ENCODE measurements at places on chromosomes 2 and 18.
A peak's percentile ranks its signal among the peaks of the same experiment; 100 is the strongest.

GRCh38 chr2:16386431-16386830 is 279.2 kb downstream of the CYRIA start:
- no peak for DNase-seq

GRCh38 chr2:111900859-111901258 is 2.5 kb downstream of the MERTK start:
- no peak for DNase-seq

GRCh38 chr18:74946646-74947375 is 262.1 kb downstream of the PTGR3 start:
- peak; percentile 13 for DNase-seq

- DNase-seq: no peak
Observed at GRCh38 chr2:137872577-137872976, 91.7 kb upstream of the HNMT start.

GRCh38 chr2:33777786-33778185 is 178.7 kb upstream of the FAM98A start:
- DNase-seq: no peak

GRCh38 chr18:11162889-11163288 is 13.5 kb upstream of the PIEZO2 start:
- DNase-seq: no peak

- DNase-seq: peak; percentile 31
Observed at GRCh38 chr2:74261204-74261864, 62.9 kb downstream of the MTHFD2 start.

GRCh38 chr2:55106148-55106547 is 55.9 kb upstream of the RTN4 start:
- DNase-seq: no peak

DNA sequence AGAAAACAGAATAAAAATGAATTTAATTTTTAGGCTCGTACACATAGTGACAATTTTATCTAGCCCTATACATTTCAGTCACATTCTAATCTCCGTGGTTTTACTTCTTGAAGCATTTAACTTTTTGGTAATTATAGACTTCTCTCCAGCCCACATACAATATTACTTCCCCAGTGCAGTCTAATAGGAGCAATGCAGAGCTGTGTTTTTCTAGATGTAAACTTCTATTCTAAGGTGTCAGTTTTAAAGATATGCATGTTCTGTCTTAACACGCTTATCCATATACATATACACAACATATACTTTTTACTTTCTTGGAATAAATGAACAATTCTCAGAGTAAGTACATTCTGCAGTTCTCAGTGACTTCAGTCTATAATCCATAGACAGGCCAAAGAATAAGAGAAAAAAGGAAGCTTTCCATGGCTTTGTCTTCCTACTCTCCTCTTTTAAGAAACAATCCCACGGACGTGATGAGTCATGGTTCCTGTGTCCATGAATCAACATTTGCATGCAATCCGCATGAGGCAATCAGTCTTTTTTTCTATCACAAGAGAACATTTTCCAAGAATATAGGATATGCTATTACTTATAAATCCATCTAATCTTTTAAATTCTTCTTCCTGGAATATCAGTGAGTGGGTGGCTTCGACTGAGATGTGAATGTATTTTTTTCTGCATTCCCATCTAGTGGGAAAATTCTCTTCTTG is 42.8 kb downstream of the CCDC102B start:
- DNase-seq: peak; percentile 35

DNA sequence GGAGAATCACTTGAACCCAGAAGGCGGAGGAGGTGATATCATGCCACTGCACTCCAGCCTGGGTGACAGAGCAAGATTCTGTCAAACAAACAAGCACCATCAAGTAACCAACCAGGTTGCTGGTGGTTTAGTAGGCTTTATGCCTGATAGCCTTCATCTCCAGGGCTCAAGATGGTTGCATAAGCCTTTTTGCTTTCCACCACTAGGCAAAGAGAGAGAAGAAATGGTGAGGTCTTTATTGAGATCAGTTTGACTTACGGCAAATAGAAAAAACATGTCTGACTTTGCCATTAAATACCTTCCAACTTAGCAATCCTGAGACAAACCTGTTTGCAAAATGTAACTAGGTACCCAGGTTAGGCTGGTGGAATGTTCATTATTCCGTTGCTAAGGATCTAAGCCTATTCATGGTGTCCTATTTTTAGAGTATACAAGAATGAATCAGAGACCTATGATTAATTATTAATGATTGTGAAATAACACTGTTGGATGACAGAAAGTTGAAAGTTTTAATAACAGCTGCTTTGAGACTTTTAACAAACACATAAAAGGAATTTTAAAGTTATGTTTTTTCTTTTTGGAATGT is 53.5 kb upstream of the SLC38A11 start:
- no peak for DNase-seq

- DNase-seq: no peak
Observed at GRCh38 chr2:223786943-223787342, 50.4 kb downstream of the AP1S3 start.

DNA sequence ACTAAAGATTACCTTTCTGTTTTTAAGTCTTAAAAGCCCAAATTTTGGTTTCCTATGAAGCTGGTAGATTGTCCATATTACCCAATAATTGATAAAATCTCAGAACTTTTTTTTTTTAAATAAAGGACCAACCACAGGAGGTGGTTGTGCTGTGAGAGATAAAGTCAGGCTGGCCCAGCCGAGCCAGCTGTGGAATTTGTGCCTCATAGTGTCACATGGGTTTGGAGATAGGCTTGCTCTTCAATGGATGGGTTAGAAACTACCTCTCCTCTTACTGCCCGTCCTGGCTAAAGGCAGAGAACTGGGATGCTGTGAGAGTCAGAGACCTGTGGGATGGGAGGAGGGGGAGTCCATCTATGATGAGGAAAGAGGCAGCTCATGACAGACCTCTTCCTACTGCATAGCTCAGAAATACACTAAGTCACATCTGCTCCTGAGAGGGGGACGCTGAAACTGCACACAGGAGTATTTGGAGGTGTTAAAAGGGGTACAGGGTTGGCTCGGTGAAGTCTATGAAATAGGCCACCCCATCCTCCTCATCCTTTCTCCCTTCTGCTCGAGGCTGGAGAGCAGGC is 99.7 kb upstream of the MGAT4A start:
- no peak for DNase-seq

DNA sequence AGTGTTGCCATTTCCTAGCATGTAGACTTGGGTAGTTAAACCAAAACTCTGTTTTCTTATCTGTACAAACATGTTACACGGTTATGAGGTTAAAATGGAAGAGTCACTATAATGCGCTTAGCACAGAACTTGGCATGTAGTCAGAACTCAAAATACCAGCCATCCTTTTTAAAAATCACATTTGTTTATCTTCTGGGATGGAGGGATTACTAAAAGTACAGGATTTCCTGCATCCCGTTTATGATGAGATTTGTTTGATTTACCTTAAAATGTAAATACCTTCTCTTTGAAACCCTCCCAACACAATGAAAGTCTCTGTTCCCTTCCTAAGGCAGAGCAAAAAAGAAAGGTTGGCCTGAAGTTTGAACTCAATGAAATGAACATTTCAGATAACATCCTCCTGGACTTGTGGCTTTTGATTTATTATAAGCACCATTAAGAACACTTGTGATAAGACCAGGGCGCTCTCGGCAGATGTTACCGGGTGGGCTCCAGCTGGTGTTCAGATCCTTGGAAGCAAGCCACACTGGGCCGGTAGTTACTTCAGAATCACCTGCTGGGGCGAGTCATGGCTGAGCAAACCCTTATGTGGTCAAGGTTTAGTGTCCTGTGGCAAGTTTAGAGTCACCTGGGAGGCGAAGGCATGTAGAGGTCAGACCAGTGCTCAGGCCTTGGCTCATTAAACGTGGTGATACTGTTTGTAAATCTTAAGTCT is 105.7 kb downstream of the MGAT5 start:
- no peak for DNase-seq

- DNase-seq: no peak
Observed at GRCh38 chr18:10387399-10387798, 67.0 kb upstream of the APCDD1 start.

DNA sequence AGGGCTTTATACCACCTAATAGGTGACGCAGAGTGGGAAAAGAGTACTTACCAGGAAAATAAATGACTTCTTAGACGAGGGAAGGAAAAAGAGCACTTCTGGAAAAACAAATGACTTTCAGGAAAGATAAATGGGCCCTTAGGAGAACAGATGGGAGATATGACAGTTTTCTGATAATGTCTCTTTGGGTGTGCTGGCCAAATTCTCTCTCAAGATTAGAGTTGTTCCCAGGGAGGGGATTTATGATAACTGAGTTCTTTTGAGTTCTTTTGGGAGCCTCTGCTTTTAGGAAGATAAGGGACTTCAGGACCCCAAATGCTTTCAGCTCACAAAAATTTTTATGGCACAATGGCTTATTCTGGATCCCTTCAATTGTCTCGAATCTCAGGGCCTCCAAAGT is 104.2 kb upstream of the MSH2 start:
- DNase-seq: no peak

GRCh38 chr18:77442393-77442792 is 192.7 kb downstream of the GALR1 start:
- no peak for DNase-seq

DNA sequence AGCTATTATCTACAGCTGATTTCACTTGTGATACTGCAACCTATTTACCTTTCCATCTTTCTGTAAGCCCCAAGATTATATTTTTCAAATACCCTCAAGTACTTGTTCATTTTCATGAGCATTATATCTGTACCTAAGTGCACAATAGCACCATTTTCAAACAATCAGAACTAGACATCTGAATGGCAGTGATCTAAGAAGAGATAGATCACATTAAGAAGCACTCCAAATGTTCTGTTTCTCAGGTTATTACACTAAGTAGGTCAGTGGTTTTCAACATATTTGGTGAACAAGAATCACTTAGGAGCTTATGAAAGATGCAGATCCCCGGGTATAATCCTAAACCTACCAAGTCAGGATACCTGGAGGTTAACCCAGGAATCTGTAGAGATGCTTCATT is 872.7 kb downstream of the DCDC2C start:
- no peak for DNase-seq

DNA sequence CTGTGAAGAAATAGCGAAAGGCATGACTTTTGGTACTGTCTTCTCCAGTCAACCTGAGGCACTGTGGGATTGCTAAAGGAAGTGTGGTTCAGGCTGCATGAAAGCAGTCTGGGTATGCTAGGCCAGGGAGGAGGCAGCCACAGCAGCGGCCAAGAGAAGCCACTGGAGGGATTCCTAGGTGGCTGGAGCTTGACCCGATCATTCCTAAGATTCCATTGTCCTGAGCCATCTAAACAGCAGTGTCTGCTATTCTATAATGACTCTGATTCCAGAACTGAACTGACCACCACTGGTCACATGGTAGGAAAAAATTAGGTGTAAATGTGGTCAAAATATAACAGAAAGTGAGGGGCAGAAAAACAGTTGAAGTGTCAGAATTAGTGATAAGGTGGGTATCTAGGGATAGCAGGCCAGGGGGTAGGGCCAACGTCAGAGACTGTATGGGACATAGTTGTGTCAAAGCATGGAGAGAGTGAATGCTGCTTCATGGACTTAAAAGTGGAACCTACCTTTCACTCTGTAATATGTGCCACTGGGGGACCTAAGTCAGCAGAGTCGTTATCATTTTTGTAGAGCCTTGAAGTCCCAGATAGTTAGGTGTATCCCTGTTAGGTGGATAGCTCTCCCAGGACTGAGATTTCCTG is 204.6 kb downstream of the CTNNA2 start:
- DNase-seq: peak; percentile 62

DNA sequence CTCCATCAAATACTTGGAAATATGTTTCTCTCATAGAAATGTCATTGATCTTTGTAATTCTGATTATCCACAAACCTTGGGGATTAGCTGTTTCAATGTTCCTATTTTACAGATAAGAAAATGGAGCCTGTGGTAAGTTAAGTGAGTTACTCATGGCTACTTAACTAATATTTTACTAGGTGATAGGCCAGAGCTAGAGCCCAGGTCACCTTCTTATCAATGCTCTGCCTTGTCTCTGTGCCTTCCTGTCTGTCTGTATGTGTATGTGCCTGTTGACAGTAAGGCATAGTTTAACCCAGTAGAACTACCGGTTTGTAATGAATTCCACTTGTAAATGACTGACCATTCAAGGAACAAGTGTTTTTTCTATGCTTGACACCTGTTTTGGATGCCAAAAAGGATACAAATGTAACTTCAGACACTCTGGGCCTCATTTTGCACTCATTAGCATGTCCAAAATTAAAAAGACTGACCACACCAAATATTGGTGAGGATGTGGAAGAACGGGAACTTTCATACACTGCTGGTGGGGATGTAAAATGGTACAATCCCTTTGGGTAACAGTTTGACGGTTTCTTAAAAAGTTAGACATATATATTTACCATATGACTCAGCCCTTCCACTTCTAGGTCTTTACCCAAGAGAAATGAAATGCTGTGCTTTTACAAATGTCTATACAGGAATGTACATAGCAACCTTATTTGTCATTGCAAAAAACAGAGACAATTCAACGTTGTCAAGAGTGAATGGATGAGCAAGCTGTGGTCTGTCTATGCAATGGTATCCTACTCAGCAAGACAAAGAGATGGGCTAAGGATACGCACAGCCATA is 19.6 kb upstream of the IL1A start:
- DNase-seq: peak; percentile 76

DNA sequence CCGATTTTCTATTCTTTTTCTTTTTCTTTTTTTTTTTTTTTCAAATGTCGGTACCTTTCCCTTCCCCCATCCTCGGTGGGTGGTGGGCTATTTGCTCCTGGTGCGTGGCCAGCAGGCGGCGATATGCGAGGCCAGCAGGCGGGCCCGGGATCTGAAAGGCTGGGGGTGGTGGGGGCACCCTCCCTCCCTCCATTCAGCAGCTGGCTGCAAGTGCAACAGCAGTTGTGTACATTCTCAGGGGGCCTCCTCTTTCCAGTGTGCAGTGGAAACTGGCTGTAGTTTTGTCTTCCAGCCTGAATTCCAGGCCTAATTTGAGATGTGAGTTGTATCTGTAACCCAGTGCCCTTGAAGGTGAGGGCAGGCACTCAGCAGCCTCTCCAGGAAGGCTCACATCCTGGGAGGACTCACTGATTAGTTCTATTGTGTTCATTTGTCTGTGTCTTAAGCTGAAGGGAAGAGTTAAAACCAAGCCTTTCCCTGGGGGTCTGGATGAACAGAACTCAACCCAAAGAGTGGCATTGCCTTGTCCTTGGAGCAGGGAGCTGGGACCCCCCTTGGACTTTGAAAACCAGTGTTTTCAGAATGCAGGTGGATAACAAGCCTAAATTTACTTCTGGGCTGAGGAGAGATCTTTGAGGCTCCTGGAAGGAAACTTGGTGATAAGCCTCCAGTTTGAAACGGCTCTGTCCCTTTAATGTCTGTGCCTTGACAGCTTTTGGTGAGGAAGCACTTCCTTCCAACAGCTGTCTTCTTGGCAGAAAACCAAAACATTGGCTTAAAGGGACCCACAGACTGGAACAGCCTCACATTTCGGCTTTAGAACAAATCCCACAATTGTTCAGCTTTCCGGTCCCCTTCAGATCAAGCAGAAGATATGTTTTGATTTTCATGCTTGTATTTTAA is 3.3 kb downstream of the MYCN start:
- peak; percentile 18 for DNase-seq

GRCh38 chr2:110639972-110640371 is 37.9 kb downstream of the BUB1 start:
- no peak for DNase-seq

Data from COLO829 (cell line).